Cortex of kidney (tissue), 1 donor: ENCODE measurements at places on chromosomes 7 and 10.

DNA sequence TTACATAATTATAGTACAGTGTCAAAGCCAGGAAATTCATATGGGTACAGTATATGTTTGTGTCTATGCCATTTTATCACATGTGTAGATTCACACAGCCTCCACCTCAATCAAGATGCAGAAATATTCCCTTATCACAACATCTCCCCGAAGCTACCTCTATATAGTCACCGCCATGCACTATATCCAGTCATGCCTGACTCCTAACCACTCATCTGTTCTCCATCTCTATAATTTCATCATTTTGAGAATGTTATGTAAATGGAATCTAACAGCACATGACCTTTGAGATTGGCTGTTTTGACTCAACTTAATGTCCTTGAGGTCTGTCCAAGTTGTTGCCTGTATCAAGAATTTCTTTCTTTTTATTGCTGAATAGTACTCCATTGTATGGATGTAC lies 22.3 kb upstream of the SLC25A13 start:
- DNase-seq, result no peak

DNA sequence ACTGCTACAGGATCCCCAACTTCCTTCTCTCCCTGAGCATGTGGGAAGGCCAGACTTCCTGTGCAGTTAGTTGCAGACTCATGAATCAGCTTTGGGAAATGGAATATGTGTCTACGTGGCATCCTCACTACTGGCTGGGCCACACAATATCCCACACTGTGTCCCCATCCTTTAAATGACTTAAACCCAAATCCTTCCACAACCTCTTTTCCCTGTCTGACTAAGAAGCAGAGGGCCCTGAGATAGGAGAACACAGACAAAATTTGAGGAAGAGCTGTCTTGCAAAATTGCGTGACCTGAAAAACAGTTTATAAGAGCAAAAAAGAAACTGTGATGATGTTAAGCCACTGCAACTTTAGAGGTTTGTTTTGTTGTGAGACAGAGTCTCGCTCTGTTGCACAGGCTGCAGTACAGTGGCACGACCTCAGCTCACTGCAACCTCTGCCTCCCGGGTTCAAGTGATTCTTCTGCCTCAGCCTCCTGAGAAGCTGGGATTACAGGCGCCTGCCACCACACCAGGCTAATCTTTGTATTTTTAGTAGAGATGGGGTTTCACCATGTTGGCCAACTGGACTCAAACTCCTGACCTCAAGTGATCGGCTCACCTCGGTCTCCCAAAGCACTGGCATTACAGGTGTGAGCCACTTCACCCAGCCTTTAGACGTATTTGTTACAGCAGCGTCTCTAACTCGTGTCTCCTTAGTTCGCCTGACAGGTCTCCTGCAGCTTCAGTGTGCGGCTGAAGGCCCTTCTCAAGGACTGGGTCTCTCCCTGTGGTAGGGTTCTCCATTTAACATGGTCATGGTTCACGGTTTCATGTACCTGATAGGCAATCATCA lies 46.9 kb upstream of the SFMBT2 start:
- DNase-seq, result no peak

GRCh38 chr10:72056932-72057751 lies 31.2 kb downstream of the SPOCK2 start:
- DNase-seq, result no peak

- no peak for DNase-seq
These were observed 489.7 kb upstream of the CELF2 start for GRCh38 chr10:10527861-10528562.

DNA sequence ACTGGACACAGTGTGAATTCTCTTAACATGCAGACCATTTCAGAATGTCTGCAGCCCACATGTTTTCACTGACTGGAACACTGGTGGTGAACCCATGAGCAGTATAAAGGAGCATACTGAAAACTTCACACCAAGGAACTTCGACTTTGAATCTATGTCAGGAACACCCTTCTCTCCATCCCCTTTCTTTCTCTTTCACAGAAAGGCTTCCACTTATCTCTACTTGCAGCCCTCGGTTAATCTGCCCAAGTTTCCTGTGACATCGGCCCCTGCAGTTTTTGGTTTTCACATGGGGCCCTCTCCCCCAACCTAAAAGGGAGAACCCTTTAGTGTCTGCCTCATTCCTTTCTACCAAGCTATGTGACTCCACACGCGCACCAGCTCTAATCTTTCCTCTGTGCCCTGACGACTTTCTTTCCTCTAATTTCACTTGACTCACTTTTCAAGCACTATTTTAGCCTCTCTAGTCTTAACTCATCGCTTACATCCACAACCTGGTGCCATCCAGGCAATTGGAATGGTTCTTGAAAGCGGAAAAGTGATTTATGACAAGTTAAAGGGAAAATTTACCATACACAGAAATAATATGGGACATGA lies 70.1 kb downstream of the RELN start:
- no peak for DNase-seq

- DNase-seq, result no peak
These were observed 185.5 kb downstream of the CFTR start for GRCh38 chr7:117665368-117665767.

GRCh38 chr7:34755008-34755407 lies 97.0 kb downstream of the NPSR1 start:
- DNase-seq, result no peak

GRCh38 chr7:27466703-27467102 lies 196.0 kb downstream of the HIBADH start:
- DNase-seq, result no peak

DNA sequence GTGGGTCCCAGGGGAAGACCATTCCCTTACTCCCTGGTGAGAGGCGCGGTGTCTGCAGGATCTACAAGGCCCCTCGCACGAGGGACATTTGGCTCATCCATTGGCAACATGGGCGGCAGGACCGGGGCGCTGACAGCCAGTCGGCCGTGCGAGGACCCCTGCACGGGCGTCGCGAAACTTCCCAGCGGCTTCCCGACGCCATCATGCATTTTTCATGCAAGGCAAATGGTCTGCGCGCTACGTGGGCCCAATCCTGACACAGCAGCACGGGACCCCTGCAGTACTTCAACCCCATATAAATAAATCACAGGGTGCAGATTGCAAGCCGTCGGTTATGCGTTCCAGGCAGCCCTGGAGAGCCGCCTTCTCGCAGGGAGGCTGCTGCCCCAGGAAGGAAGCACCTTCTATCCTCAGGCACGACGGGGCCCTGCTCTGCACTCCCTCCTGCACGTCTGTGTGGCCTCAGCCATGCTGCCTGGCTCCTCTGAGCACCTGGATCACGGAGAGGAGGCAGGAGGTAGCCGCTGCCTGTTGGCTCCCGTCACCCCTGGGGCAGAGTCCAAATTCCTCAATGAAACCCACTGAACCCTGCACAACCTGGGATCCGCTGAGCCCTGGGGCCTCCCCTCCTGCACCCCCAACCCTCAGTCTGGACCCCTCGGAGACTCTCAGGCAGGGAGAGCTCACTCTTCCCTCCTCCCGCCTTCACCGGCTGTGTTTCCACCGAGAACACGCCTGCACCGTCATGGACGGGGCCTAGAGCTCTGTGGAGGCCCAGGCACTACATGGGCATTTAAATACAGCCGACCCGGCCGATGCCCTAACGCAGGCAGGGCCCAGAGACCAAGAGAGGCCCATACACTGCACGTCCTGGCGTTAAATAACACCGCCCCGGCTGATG lies 90.5 kb downstream of the PDGFA start:
- no peak for DNase-seq

DNA sequence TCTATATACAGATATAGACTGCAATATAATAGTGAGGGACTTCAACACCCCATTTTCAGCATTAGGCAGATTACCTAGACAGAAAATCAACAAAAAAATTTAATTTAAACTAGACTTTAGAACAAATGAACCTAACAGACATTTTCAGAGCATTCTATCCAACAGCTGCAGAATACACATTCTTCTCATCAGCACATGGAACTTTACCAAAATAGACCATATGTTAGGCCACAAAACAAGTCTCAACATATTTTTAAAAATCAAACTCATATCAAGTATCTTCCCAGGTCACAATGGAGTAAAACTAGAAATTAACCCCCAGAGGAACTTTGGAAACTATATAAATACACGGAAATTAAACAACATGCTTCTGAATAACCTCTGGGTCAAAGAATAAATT lies 169.6 kb downstream of the MTERF1 start:
- no peak for DNase-seq

GRCh38 chr7:20235288-20235687 lies 18.1 kb upstream of the MACC1 start:
- no peak for DNase-seq

GRCh38 chr10:21521751-21522533 lies 3.5 kb downstream of the SKIDA1 start:
- no peak for DNase-seq

- DNase-seq, result no peak
These were observed 100.2 kb downstream of the MAPK8 start for GRCh38 chr10:48406658-48407057.

DNA sequence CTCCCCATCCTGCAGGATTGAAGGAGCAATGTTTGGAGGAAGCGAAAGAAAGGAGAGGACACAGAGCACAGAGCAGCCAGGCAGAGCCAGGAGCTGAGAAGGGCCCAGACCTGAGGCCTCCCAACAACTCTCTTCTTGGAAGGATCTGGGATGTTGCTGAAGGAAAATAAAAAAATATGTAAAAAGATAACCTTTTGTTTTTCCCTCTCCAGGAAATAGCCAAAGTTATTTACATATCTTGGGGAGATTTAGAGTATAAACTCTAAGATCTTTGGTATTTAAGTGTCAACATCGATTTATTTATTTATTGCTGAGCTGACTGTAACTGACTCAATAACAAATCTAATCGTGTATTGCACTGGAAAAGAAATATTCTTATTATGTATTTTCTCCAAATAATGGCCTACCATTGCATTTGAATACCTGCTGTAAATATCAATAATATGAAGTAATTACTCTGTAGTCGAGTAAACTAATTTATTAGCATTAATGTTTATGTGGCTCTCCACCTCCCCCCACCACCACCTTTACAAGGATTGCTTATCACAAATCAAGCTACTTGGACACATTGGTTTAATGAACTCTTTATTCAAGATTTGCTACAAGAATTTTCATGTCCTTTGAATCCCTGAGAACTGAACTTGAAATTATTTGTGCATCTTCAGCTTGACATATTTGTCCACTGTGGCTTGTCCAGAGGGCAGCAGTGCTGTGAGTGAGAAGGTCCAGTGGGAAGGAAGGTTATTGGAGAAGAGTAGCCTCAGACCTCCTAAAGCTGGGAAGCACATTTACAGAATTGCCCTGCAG lies 1.8 kb upstream of the HOXA11 start:
- DNase-seq, result no peak

DNA sequence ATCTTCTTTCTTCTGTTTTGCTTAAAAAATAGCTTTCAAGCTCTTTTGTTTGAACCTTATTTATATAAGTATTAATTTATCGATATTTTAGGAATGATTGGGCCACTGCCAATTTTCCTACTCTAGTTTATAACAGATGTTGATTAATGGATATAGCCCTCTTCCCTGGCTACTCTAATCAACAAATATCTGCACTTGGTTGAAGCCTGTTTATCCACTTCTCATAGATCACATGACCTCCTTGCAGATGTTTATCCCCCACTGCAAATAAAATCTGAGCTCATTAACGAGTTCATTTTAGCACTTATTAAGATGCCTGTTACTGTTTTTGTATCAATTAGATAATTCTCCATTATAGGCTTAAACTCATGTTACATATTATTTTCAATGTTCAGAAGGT lies 715.3 kb downstream of the CNTNAP2 start:
- no peak for DNase-seq

- DNase-seq, result no peak
These were observed 4.0 kb downstream of the RBP3 start for GRCh38 chr10:47351899-47352815.

- no peak for DNase-seq
These were observed 63.5 kb downstream of the RABGEF1 start for GRCh38 chr7:66804001-66804400.

DNA sequence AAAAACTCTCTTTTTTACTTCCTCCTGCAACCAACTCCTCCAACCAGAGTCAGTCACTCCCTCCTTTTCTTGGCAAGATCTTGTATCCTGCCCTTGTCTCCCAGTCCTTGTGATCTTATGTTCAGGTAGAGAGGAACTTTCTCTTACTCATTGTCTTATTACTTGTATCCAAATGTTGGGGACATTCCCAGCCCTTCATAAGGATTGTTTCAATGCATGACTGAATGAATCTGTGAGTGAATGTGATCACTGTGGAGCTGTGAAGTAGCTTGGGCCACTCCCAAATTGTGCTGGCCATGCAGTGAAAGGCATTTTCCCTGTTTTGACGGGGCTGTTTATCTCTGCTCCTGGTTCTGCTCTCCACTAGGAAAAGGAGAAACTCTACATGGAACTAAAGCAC lies 93.7 kb downstream of the CFAP58 start:
- no peak for DNase-seq

DNA sequence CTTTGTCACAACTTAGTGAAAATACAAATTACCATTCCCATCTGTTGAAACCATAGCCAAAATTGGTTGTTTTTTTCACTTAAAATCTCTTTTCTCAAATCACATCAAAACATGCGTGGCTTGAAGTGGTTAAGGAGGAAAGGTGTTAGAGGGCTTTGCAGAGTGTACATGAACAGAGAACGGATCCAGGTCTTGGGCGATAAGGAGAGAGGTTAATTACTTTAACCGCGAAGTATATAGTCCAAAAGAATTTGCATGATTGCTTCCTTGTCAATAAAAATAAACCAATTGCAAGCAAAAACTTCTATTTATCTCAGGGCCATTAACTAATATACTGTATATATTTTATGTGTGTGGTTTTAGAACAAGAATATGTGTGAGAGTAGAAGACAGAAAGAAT lies 813.9 kb upstream of the SORCS1 start:
- no peak for DNase-seq

GRCh38 chr10:102230264-102230860 lies 4.3 kb downstream of the ELOVL3 start:
- no peak for DNase-seq

DNA sequence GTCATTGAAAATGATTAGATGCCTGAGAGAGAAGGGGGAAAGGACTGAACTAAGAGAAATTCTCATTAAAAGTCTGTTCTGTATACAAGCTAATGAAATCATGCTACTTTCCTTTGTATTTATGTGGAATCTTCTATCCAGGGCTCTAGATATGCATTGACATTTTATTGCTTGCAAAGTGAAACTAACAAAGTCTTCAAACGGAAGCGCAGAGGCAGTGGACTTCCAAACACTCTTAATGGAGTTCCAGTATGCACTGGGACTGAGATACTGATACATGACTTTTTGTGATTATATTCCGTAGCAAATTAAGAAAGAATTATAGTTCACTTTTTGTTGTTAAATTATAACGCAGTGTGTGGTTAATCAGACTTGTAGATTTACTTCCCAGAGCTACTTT lies 166.8 kb upstream of the TBX20 start:
- no peak for DNase-seq

GRCh38 chr7:112908086-112908485 lies 117.9 kb upstream of the TMEM168 start:
- no peak for DNase-seq

GRCh38 chr10:22321924-22322640 lies 1.2 kb downstream of the BMI1 start:
- DNase-seq, result no peak

DNA sequence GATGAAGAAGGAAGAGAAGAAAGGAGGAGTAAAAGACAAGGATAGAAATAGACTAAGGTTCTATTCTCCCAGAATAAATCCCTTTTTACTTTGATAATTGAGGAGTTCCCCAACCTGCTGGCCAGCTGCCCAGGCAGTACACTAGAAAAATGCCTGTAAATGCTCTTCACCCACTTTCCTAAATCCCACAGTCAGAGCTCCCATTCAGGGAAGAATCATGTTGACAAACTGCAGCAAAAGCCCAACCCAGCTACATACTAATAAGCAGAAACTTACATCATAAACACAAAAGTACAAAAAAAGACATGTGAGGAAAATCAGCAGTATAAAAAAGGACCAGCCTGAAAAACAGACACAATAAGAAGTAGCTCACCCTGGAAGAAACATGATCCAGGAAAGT lies 15.8 kb upstream of the KDM7A start:
- no peak for DNase-seq
